ENCODE measurements at places on chromosomes 7 and 10.

GRCh38 chr10:7405637-7406036 is 5.2 kb downstream of the SFMBT2 start:
- DNase-seq = no peak

DNA sequence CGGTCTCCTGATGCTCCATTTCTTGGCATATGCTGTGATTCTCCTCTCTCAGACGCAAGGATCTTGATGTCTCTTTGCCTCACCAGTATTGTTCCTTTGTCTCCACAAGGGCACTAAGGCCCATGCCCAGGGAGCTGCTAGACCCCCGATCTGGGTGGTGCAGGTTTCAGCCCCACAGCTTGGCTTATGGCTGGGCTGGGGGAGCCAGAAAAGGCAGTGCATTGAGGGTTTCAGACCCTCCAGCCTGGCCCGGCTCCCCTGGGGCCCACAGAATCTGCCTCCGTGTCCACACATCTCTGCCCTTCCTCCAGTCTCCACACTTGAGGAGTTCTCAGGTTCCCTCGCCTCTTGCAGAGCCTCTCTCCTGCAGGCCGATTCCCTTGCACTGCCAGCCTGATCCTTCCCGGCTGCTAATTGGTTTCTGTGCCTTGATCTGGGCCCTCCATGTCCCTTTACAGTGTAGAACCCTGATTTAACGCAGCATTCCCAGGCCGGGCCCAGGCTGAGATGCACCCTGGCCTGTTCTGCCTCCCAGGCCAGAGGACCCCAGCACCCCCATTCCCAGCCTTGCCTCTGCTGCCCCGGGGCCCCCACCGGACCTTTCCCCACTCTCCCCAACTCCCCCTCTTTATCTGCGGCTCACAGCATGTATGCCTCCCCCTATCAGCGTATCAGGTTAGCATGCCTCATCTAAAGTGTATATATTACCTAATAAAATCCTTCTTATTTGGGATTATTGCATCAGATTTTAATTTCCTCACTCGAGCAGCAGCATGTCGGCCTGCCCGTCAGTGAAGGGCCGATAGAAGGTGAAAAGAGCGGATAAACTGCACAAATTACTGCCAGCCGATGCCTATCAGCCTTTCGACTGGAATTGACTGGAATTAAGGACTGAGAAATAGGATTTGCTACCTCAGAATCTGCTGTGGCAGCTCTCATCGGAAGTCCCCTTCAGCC is 145.7 kb downstream of the C10orf105 start:
- DNase-seq = no peak

GRCh38 chr7:158285383-158285770 is 302.2 kb downstream of the PTPRN2 start:
- DNase-seq = no peak

DNA sequence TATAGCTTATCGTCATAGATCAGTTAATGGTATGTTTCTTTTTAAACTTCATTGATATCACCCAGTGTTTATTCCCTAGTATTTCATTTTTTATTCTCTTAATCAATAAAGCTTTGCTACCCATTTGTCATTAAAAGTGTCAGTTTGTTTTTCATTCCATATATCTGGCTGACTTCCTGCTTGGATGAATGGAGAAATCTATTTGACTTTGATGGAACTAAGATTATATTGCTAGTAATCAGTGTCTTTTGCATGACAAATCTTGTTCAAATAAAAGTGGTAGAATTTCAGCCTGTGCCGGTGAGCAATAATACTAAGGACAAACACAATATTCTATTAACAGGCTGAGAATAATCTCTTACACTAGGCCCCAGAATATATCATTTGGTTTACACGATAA is 203.3 kb downstream of the SEC23IP start:
- DNase-seq = no peak

DNA sequence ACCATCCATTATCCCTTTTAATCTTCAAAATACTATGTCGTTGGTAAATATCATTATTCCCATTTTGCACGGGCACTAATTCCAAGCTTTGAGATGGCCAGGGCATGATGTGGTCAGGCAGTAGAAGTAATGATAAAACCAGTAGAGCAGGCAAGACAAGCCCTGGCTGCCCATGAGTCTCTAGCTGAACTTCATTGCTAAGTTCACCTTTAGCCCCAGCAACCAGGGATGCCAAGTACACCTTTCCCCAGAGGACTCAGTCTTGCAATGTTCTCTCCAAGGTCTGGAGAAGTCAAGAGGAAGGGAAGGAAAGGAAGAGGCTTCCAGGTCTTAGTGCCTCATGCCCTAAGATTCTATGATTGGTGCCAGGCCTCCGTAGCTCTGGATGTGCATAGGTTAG is 203.2 kb downstream of the PLXNA4 start:
- no peak for DNase-seq

DNA sequence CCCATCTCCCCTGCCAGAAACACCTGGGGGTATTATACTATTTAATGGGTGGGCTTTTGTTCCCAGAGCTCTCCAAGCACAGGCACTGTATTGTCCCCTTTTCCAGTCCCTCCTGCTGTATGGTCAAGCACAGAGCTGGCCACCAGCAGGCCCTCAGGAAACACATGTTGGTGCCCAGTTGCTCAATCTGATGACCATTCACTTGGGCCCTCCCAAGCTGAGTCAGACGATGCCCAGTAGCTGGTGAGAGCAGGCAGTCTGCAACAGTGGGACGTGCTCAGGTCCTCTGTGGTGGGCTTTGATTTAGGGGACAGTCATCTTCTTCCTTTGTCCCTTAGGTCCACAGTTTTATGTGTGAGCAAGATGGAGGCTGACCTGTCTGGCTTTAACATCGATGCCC is 11.8 kb downstream of the SFXN2 start:
- no peak for DNase-seq

- no peak for DNase-seq
Measured at GRCh38 chr7:77808517-77808916, 9.9 kb downstream of the PHTF2 start.

DNA sequence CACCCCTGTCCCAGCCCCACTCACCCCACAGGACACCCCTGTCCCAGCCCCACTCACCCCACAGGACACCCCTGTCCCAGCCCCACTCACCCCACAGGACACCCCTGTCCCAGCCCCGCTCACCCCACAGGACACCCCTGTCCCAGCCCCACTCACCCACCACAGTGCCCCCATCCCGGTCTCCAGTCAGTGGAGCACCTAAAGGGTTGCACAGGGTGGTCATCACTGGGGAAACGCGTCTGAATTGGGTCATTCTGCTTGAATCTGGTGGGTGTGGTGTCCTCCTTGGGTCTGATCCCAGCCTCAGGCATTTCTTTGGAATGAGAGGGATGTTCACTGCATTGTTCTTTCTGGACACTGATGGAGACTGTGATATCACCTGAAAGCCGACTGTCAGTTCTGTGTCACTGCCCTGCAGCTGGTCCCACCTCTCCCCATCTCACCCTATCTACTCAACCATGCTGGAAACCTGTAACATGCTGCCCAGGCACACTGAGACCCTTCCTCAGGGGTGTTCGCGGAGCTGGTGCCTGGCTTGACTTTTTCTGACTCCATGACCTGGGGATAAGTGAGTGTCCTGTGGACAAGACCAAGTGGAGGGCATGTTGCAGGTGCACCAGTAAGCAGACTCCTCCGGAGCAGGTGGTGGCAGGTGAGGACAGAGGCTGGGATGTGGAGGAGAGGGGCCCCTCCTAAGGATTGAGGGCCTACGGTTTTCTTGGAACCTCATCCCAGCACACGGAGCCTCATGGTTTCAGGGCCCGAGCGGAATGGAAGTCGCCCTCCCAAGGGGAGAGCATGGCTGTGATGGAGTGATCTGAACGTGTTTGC is 262.5 kb upstream of the PPP2R2D start:
- DNase-seq = no peak

- DNase-seq = no peak
Measured at GRCh38 chr7:134795231-134795630, 15.8 kb downstream of the CALD1 start.

- DNase-seq = no peak
Measured at GRCh38 chr10:132924046-132924952, 18.1 kb downstream of the CFAP46 start.

DNA sequence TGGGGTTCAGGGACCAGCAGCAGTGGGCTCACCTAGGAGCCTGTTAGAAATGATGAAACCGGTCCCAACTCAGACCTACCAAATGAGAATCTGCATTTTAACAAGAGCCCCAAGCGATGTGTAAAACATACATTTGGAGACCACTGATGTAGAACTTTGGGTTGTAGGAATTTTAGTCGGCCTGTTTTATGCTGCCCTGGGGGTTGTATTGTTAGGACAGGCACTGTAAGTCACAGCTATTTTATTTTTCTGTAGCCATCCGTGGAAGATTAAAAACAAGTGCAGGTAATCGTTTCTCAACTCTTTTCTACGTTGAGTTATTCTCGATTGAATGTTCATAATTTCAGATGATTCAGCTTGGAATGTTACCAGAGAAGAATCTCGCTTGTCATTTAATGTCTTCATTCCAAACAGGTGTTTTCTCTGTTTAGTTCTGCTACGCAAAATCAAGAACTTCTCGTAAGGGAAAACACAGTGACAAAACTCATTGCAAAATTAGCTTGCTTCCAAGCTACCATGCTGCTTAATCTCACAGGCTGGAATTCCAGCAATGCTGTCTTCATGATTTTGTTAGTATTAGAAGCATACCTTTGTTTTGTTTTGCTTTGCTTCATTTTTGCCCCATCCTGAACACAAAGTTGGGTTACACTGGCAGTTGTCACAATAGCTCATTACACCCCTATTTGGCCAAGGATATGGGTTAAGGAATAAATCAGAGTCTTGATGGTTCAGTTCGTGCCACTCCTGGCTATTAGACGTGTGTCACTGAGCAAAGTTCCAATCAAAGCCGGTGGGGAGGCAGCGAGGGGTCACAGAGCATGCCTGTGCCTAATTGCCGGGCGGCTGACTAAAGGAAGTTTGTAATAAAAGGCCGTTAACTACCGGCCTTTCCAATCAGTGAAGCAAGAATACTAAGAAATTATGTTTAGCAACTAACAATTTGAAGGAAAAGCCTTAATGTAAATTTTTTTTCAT is 676.9 kb downstream of the GATA3 start:
- DNase-seq = no peak

GRCh38 chr7:6451224-6451705 is 3.5 kb upstream of the DAGLB start:
- DNase-seq = no peak

DNA sequence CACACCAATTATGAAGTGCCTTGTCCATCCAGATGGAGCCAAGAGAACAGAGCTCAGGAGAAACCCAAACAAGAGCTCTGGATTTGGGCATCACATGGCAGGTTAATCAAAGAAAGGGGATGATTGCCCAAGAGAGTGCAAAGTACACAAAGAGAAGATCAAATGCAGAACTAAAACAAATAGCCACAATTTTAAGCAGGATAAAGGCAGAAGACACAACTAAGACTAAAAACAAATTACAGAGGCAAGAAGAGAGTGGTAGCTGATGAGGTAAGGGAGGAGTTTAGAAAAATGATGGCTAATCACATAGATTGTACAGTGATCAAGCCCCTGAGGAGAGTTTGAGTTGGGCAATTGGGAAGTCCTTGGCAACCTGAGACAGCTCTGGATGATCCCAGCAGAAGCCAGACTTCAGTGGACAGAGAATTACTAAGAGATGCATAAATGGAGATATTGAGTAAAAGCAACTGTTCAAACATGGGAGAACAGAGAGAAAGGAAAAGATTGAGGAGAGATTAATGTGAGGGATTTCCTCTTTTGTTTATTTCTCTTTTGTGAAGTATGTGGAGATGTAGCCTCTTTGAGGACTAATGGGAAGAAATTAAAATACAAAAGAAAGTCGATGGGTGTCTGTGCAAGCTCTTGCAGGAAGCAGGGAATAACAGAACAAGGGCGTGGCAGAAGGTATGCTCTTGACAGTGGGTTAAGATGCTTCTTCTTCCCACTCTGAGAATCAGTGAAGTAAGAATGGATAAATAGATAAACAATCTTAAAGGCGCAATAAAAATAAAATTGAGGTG is 101.9 kb downstream of the LRRN3 start:
- no peak for DNase-seq

DNA sequence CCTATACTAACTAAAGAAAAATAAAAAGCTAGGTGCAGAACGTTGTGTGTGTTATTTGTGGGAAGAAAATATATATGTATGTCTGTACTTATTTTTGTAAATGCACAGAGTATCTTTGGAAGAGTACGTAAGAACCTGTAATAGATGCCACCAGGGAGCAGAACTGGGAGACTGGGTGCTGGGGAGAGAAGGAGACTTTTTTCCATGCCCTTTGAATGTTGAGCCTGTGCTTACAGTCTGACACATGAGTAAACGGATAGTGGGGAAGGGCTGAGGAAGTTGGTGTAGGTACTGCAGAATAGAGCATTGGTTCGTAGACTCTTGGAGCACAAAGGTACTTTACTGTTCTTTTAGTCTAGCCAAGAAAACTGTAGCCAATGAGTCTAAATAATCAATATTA is 1.3 kb upstream of the SCRN1 start:
- no peak for DNase-seq

DNA sequence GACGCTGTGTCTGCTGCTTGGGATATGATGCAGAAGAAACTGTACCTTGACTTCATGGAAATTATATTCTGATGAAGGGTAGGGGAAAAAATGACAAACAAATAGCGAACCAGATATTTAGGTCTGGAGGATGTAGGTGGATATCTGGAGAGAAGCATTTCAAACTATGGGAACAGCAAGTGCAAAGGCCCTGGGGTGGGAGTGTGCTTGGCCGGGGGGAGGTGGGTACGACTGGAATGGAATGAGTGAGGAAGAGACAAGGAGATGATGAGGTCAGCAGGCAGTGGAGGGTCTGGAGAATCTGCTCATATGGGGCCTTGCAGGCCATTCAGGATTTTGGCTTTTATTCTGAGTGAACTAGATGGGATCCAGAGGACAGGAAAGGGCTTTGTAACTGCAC is 65.2 kb downstream of the TLL2 start:
- no peak for DNase-seq

- no peak for DNase-seq
Measured at GRCh38 chr7:34075523-34076370, 170.4 kb downstream of the BMPER start.

Data from activated CD4-positive, alpha-beta T cell treated with anti-CD3 and anti-CD28 coated beads for 24 hours (primary cell).